RPMI7951 (cell line): ENCODE measurements at places on chromosomes 2 and 18. TPM values are rescaled to one million over a fixed set of nuclear protein-coding genes. Genes with fewer than 3 reads are reported as not detected.

DNA sequence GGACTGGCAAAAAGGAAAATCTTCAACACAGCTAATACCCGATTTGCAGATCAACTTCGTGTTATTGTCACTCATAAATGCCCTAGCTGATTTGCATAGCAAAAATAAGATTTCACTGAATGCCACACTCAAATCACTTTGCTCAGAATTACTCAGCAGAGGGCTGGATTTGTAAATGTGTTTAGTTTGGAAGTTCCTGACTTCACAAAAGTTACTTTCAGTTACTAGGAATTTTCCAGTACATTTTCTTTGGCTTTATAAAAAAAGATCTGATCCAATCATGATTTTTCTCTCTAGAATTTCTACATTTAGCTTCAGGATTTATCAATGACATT lies 433.3 kb upstream of the ID2 start:
- DNase-seq, result no peak

DNA sequence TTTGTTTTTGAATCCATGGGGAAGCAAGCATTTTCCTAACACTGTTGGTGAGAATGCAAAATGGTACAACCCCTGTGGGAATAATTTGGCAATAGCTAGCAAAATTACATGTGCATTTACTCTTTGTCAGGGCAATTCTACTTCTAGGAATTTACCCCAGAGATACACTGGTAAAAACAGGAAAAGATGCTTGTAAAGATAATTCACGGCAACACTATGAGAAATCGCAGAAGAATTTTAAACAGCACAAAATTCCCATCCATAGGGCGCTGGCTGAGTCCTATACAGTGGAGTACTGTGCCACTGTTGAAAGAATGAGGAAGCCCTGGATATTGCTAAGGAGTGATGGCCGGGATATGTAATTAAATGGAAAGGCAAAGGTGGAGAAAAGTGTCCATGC lies 75.8 kb downstream of the DGKD start:
- peak; percentile 73 for DNase-seq

DNA sequence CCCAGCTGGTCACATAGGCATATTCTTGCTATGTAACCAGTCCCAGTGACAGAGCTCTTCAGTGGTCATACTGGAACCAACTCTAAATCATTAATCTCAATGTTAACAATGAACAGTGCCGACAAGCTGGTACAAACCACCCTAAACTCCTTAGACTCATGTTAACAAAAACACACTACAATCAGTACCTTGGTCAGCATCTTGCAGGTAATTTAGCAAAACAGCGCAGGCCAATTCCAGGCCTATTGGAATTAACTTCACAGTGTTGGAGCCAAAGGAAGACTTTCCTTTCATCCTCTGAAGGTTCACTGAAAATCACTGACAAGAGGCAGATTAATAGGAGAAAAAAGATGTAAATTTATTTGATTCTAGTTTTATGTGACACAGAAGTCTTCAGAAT lies 396.4 kb downstream of the PIK3C3 start:
- no peak for DNase-seq

MARCHF7 gene
- total RNA-seq, result 117 and 134 TPM in 2 replicates

INO80D gene
- total RNA-seq, result 5.0 and 5.3 TPM in 2 replicates

- DNase-seq, result peak; percentile 7
Observed at GRCh38 chr2:31831585-31831984, 179.2 kb downstream of the MEMO1 start.

CXCR1 gene
- total RNA-seq, result not detected in 2 replicates

PRSS56 gene
- total RNA-seq, result not detected in 2 replicates

DNA sequence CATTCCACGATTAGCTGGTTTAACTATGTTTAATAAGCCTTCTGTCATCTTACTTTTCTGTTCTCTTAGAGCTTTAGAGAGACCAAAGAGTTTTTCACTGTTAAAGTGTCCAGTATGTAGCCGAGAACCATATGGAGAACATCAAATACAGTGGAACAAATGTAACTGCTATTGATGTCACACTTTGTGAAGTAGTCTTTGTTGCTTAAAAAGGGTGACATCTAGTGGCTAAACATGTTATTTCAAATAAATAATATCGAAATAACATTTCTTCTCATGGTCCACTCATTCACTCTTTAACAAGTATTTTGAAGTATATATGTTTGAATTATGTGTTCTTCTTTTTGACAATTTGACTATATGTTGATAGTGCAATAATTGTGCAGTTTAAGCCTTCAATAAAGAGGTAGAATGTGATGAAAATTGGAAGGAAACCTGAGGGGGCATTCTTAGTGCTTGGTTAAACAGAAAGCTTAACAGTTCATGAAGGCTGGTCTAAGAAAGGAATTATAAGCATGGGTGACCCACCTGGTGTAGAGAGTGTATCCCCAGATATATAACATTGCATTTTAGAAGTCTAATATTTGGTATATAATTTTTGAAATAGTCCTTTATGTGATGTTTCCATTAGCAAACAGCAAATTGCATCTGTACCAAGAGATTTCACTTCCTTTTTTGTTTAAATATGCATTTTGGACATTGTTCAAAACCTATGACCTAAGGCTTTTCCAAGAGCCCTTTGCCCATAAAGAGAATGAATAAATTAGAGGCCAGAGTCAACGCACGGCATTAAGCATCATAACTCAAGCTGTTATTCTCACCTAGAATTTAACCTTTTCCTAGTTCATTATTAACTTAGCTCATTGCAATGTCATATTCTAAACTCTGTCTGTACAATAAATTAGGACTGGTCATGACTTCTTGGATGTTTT lies 112.1 kb downstream of the KYNU start:
- peak; percentile 50 for DNase-seq

DNA sequence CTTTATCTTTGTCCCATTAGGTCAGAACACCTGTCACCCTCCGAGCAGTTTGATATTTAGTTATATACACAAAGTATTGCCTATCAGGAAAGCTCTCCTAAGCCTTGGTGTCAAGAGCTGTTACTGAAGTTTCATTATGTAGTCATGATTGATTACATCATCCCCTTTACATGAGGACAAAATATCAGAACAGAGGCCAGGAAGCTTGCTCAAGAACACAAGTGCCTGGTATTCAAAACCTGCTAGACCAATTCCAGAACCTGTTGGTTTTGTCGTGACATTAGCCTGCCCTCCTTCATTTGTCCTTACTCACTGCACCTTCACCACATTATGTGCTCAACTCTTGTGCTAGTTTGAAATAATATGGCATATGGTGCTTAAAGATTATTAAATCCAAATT lies 377.1 kb downstream of the CDH19 start:
- no peak for DNase-seq

ZAP70 gene
- total RNA-seq, result 2.0 and 2.1 TPM in 2 replicates

TMEM18 gene
- total RNA-seq, result 26.6 and 37.8 TPM in 2 replicates

ERMN gene
- total RNA-seq, result not detected in 2 replicates

DNA sequence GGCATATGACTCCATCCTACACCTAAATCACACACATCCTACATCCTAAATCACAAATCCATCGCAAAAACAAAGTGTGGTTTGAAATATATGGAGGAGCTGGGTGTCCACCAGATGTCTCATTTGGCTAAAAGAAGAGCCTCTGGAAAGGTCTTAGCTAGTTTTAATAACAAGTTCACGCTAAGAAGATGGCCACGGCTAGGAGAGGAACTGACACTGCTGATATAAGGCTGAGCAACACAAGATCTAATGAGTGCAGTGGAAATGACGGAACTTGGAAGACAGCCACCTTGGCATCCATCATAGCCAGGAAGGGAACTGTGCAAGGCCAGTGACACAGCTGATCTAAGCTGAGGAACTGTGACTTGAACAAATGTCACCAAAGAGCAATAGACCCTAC lies 60.0 kb upstream of the AGAP1 start:
- DNase-seq, result peak; percentile 64

UGT1A9 gene
- not detected in 2 replicates for total RNA-seq

- DNase-seq, result no peak
Observed at GRCh38 chr18:990197-990596, 85.5 kb downstream of the ADCYAP1 start.
